ENCODE measurements at places on chromosomes 16 and 17. TPM values are rescaled to one million over a fixed set of nuclear protein-coding genes. Genes with fewer than 3 reads are reported as not detected.

IL32 gene
- 265 TPM for total RNA-seq

NPIPB6 gene
- total RNA-seq, result 4.0 TPM

ITGB4 gene
- total RNA-seq, result 318 TPM

GSE1 gene
- 94.7 TPM for total RNA-seq

GP1BA gene
- not detected for total RNA-seq

DLX3 gene
- not detected for total RNA-seq

CHST5 gene
- 116 TPM for total RNA-seq

PPP1R27 gene
- total RNA-seq, result not detected

CDK5R1 gene
- total RNA-seq, result 1.1 TPM

CDH13 gene
- 4.1 TPM for total RNA-seq

ARL4D gene
- 7.3 TPM for total RNA-seq

PIRT gene
- total RNA-seq, result 1.1 TPM

KCNH6 gene
- 1.1 TPM for total RNA-seq

SLC47A1 gene
- 0.52 TPM for total RNA-seq

MMP2 gene
- total RNA-seq, result 136 TPM

KRT17 gene
- 0.70 TPM for total RNA-seq

TMC8 gene
- 3.4 TPM for total RNA-seq

HSF5 gene
- not detected for total RNA-seq

ALDH3A1 gene
- total RNA-seq, result 8.4 TPM

HOXB4 gene
- total RNA-seq, result 3.9 TPM

CALCOCO2 gene
- total RNA-seq, result 208 TPM

ZNF771 gene
- total RNA-seq, result 3.2 TPM

RCVRN gene
- 0.28 TPM for total RNA-seq

CDH11 gene
- total RNA-seq, result 15.6 TPM

GNG13 gene
- total RNA-seq, result 0.40 TPM

XAF1 gene
- total RNA-seq, result 13.0 TPM

HOXB1 gene
- total RNA-seq, result not detected

DNAI2 gene
- not detected for total RNA-seq

SCGB1C2 gene
- total RNA-seq, result not detected

DHODH gene
- total RNA-seq, result 5.6 TPM

ABCA9 gene
- 8.1 TPM for total RNA-seq

ITGB3 gene
- 11.9 TPM for total RNA-seq

C1QTNF1 gene
- 14.6 TPM for total RNA-seq

ADAT1 gene
- total RNA-seq, result 37.5 TPM

ACSM2A gene
- total RNA-seq, result not detected

NTN1 gene
- 3.2 TPM for total RNA-seq

FAM20A gene
- 0.98 TPM for total RNA-seq

MGAT5B gene
- total RNA-seq, result 0.46 TPM

NLRC3 gene
- 1.3 TPM for total RNA-seq

Data from left colon (tissue), 2 donors.